RWPE1 (cell line): ENCODE measurements at places on chromosomes 7 and 10.

DNA sequence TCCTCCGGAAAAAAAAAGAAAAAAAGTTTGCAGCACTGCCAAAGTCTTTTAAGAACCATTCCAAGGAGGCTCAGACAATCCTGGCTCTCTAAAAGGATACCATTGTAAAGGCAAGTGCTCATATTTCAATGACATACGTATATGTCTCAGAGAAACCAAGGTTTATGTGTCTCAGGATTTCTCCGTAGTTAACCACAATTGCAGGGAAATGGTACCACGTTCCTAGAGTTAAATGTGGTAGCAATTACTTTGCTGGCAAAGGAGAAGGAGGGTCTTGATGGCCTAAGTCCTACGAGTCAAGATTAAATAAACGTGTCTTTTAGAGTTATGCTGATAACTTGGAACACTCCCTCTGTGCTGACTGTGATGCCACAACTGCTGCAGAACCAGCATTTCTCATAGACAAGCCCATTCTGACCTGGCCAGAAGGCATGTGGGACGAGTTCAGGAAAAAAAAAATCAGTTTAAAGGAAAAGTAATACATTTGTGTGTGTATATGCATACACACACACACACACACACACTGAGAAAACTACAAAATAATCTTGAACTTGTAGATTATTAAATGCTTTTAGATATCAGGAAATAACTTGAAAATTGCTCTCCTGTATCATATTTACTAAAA is 245.9 kb downstream of the FGFR2 start:
- no peak for DNase-seq

- no peak for DNase-seq
Observed at GRCh38 chr7:127252377-127252713, 396 bp downstream of the GRM8 start.

DNA sequence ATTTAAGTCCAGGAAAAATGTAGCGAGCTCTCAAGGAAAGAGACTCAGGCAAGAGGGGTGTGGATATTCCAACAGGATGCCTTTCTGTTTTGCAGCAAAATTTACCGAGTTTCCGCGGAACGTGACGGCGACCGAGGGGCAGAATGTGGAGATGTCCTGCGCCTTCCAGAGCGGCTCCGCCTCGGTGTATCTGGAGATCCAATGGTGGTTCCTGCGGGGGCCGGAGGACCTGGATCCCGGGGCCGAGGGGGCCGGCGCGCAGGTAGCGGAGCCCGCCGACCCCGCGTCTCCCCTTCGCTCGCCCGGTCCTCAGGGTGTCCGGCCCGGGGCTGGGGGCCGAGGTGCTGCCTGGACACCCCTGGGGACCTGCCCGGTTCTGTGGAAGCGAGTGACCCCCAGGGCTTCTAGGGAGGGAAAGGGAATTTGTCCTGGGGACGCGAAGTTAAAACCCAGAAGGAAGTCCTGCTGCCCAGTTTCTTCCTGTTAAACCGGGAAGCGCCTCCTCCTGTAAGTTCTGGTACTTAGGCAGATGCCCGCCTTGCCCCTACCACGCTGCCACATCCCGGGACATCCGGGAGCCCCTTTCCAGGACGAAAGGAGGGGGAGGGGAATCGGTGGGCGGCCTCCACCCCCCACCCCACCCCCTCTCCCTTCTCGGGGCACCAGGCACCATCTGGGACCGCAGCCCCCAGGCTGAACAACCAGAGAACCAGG is 2.5 kb downstream of the VSTM2A start:
- no peak for DNase-seq

- peak; percentile 4 for DNase-seq
Observed at GRCh38 chr10:60883187-60883586, 60.8 kb downstream of the RHOBTB1 start.

DNA sequence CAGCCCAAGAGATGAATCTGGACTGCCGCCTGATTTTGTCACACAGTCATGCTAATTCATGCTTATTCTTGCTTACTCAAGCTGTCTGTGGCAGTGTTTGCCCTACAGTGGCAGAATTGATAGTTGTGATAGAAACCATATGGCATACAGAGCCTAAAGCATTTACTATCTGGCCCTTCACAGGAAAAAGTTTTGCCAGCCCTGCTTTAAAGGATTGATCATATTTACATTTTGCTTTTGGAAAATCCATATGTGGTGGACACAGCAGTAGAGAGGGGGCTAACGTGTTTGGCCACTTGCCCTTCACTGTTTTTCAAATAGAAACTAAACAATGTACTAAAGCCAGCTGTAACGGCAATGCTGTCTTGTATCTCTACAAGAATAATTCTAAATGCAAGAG is 974.0 kb upstream of the GHITM start:
- no peak for DNase-seq

GRCh38 chr7:49885593-49886285 is 112.3 kb downstream of the VWC2 start:
- DNase-seq, result no peak

GRCh38 chr7:95989301-95989700 is 216.9 kb downstream of the DYNC1I1 start:
- DNase-seq, result no peak

- no peak for DNase-seq
Observed at GRCh38 chr10:133163889-133164815, 4.1 kb downstream of the KNDC1 start.

DNA sequence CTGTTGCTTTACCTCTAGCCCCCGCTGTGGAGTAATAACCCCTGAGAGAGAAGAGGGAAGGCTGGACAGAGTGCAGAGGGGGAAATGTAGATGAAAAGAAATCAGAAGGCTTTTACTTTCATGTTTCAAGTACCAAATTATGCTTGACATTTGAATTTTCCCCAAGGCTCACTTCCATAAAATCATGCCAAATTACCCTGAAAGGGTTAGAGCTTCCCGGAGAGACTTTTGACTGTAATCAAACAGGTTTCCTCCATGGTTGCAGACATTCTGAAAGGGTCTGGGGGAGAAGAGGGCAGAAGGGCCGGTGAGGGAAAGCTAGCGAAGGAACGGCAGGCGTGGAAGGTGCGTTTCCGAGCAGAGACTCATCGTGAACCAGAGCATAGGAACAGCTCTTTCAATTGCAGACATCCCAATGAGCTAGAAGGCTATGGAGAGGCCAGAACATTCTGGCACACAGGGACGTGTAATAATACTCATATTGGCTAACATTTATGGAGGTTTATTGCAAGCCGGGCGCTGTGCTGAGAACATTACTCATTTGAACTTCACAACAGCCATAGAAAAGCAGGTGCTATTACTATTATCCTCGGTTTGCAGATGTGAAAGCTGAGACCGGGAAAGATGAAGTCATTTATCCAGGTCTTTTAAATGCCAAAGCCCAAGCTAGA is 620.8 kb upstream of the AUTS2 start:
- DNase-seq, result no peak

- peak; percentile 90 for DNase-seq
Observed at GRCh38 chr10:133261726-133262325, 14.8 kb downstream of the ADAM8 start.

- no peak for DNase-seq
Observed at GRCh38 chr10:66819691-66820090, 106.1 kb upstream of the LRRTM3 start.

DNA sequence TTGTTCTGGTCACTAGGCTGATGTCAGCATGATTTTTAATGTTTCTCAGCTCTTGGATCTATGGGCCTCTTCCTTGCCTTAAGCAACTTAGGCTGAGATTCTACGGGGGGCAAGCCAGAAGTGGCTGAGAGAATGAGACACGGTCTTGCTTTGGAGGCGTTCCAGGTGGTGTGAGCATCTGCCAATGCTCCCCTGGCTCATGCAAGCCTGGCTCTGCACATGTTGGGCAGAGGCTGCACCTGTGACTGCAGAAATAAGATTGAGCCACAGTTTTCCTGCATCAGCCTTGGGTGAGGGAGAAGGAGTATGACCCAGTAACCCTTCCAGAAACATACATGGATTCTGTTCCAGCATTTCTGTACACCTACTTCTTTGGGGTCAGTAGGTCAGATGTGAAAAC is 41.9 kb downstream of the C10orf120 start:
- DNase-seq, result no peak

GRCh38 chr10:132397671-132398565 is 918 bp downstream of the PWWP2B start:
- DNase-seq, result no peak

GRCh38 chr7:157442456-157442855 is 105.7 kb downstream of the DNAJB6 start:
- no peak for DNase-seq

- no peak for DNase-seq
Observed at GRCh38 chr10:73215749-73216148, 31.3 kb downstream of the DNAJC9 start.

DNA sequence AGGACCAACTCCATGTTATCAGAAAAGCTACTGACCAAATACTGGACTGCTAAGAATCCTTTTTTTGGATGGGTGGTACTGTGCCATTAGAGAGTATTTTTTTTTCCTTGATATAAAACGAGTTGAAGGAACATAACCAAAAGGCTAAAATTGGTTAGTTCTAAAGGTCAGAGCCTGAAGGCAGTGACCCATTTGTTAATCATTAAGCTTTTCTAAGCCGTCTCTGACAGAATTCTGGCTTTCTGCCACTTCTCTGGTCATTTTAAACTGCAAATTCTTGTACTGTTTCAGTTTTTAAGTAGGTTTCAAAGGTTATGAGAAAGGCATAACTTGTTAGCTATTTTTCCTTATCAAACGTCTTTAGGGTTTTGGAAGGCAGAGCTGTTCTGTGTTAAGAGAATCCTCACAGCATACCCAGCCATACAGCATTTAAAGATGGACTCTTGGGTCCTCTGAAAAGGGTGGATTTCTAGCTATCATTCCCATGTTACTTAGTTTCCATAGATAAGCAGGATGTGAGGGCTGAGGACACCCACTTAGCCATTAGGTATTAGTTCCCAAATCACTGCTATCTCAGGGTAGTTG is 196.8 kb downstream of the RNLS start:
- DNase-seq, result peak; percentile 47

DNA sequence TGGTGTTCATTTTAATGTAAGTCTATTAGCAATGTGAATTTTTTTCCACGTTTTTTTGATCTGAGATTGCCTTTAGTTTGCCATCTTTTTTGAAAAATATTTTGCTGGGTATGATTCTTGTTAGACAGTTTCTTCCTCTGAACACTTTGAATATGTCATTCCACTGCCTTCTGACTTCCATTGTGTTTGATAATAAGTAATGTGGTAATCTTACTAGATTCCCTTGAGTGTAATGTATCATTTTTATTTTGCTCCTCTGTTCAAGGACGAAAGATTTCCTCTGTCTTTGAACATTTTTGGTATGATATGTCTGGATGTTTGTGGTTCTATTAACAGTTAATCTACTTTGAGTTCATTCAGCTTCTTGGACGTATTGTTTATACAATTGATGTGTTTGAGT is 371.4 kb downstream of the SUGCT start:
- no peak for DNase-seq

DNA sequence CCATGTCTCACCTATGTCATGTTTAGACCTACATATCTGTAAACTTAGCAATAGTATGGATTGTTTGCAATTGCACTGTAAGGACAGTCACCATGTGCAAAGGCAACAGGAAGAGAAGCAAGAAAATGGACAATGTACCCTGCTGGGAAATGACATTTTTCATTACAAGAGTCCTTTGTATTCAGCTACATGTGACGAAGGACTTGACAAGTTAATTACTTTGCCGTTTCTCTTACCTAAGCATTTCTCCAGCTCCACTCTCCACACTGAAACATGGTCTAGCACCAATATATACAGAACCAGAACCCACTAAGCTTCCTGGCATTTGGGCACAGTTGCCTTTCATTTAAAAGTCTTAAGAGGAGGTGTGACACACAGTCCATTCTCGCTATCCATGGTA is 76.6 kb upstream of the PFKP start:
- DNase-seq, result no peak

GRCh38 chr7:114921631-114922025 is 266 bp upstream of the MDFIC start:
- DNase-seq, result no peak

- no peak for DNase-seq
Observed at GRCh38 chr10:62011558-62011957, 110.1 kb downstream of the ARID5B start.

GRCh38 chr10:10208196-10208595 is 809.5 kb upstream of the CELF2 start:
- no peak for DNase-seq

DNA sequence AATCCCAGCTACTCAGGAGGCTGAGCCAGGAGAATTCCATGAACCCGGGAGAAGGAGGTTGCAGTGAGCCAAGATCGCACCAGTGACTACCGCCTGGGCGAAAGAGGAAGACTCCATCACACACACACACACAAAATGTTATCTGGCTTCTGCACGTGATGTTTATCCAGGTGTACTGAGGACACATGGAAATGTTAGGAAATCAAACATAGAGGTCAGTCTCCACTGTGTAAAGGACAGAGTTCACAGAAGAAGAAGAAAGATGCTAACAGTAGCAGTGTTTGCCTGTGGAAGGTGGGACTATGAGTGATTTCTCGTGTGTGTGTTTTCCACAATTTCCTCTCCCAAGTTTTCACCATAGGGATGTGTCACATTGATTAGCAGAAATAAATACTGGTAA is 256.9 kb downstream of the ELMO1 start:
- no peak for DNase-seq

- DNase-seq, result peak; percentile 75
Observed at GRCh38 chr10:132961787-132962622, 19.6 kb upstream of the CFAP46 start.

DNA sequence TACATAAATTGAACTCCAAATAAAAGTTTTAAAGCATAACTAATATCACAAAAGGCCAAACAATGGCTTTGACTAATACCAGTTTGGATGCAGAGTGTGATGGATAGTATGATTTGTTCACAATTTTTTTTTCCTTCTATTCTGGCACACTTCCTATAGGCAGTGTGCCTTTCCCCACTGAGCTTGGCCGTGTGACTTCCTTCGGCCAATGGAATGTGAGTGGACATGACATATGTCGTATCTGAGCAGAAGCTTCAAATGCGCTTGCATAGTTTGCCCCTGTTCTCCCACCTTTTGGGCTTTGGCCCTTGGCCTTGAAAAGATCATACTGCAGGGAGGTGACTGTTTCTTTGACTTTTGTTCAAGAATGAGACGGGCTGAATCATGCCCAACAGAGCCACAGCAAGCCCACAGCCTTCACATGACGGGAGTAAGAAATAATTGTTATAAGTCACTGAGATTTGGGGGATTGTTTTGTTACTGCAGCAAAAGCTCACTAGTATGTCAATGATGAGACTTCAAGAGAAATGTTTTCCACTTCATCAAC is 279.9 kb upstream of the NEBL start:
- DNase-seq, result no peak

- DNase-seq, result no peak
Observed at GRCh38 chr7:79227044-79227443, 226.4 kb downstream of the MAGI2 start.

GRCh38 chr10:21166557-21167287 is 269.6 kb upstream of the NEBL start:
- no peak for DNase-seq

- no peak for DNase-seq
Observed at GRCh38 chr10:50991456-50992355, 82.6 kb upstream of the PRKG1 start.
